Anterior cingulate cortex (tissue), 58 donors: ENCODE measurements at places on chromosomes 2 and 18.

GRCh38 chr18:50397023-50397422 is 22.2 kb downstream of the SKA1 start:
- no peak for DNase-seq

- DNase-seq = no peak
Measured at GRCh38 chr18:2340335-2340734, 231.0 kb downstream of the METTL4 start.

- DNase-seq = no peak
Measured at GRCh38 chr18:24582771-24583170, 122.3 kb downstream of the HRH4 start.

GRCh38 chr18:63236406-63236805 is 83.2 kb downstream of the BCL2 start:
- no peak for DNase-seq

DNA sequence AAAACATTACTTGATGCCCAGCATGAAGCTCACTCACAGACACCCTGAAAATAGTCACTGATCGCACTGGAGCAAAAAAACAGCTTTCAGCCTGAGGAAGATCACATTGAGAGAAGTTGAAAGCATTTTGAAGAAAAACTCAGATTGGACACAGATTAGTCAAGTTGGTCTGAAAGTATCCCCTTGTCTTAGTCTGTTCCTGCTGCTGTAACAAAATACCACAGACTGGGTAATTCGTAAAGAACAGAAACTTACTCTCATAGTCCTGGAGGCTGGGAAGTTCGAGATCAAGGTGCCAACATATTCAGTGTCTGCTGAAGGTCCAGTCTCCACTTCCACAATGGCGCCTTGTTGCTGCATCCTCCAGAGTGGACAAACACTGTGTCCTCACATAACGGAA is 14.2 kb upstream of the NDUFV2 start:
- no peak for DNase-seq

DNA sequence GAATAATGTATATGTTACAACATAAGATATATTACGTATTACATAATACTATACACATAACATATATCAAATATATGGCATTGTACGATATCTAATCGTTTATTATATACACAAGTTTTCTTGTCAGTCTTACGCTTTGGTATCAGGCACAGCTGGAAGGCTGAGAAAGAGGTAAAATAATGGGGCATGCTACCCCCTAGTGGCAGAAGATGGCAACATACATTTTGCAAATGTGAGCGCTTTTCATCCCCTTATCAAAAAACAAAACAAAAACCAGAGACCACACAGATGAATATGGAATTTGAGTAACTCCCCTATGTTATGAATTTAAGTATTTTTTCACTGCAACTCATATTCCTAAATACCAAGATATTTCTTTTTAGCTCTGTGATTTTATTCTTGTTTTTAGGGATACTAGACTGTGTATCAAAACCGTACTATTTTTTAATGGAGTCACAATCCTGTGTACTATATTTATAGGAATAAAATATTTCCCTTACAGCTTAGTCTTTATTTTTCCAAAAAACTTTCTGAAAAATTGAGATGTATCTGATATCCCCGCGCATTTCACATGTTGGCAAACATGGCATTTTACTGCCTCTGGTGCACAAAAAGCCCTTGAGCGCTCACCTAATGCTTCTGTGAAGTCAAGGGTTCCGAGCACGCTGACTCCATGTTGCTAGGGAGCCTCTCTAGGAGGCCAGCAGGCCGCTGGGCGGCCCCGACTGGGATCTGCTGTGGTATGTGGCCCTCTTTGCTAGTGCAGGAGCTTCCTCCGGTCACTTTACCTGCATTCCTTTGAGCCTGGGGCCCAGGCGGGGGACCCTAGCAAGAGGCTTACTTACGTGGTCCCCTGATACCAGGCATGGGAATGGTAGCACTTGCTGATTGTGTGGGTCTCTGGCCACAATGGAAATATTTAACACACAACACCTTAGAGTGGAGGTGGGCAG is 62.5 kb downstream of the SLC4A3 start:
- DNase-seq = no peak

GRCh38 chr18:7872569-7872968 is 305.5 kb downstream of the PTPRM start:
- no peak for DNase-seq

DNA sequence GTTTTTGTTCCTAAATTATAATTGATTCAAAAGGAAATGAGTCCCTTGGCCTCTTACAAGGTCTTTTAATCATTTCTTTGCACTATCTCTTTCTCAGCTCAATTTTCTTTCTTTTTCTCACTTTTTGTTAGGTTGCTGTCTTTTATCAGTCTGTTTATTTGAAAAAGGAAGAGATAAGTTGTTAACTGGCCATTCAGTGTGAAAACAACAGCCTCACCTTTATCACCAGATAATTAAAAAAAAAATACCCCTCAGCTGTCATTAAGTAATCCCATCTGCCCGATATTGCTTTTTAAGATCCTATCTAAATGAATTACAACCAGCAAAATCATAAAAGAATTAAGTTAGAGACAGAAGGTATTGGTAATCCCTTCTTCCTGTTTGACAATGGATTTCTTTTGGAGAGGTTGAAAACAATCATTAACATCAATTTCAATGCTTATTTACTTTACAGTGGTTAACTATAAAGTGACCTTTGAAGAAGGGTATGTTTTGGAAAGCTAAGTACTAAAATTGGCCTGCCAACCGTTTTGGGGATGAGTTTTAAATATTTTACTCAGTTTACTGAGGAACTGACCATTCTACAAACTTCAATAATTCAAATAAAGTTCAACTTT is 104.9 kb downstream of the TGIF1 start:
- DNase-seq = no peak

GRCh38 chr18:58516514-58517285 is 112.2 kb downstream of the ALPK2 start:
- no peak for DNase-seq

DNA sequence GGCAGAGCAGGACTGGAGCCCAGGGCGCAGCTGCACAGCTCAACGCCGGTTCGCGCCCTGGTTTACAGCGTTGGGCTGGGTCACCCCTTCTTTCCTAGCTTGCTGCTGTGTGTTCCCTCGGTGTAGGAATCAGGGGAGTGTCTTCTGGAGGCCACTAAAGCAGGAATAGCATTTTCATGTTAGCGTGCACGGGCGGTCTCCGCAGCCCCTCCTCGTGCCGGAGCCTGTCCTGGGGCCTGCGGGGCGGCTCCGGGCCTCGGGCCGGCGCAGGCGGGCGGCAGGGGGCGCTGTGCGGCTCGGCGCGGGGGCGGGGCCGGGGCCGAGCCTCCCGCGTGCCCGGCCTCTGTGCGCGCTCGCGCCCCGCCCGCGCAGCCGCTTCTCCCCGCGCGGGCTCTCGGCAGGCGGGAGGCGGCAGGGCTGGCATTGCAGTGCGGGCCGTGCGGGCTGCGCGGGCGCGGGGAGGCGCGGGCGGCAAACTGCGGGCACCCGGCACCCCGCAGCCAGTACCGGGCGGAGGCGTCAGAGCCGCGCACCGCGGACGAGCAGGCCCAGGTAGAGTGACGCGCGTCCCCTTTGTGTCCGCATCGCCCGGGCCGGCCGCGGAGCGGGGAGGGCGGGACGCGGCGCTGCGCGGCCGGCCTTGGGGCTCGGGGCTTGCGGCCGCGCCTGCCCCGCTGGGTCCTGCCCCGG is at the start of gene RNF144A:
Gene RNF144A (plus strand): TSS at position 342 of the 690 bp plus-strand sequence. CDS start 79,515 bp downstream, outside the sequence.
- no peak for DNase-seq

DNA sequence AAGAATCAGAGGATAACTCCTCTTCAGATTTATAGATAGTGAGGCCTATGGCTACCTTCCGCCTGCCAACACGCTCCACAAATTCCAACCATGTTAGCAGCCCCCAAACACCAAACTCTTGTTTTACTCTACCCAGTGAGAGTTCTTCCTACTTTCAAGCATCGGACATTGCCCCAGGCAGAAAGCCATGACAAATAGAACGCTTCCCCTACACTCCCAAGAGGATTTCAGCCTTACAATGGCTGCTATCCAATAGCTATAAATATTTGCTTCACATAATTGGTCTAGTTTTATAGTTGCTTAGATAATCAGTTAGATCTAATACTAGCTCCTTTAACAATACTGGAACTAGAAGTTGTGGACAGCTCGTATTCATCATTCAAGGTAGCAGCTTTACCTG is 503.4 kb upstream of the VRK2 start:
- DNase-seq = no peak

GRCh38 chr18:53165770-53166169 is 825.8 kb downstream of the DCC start:
- no peak for DNase-seq

- no peak for DNase-seq
Measured at GRCh38 chr18:79945118-79946042, 6.1 kb downstream of the SLC66A2 start.

DNA sequence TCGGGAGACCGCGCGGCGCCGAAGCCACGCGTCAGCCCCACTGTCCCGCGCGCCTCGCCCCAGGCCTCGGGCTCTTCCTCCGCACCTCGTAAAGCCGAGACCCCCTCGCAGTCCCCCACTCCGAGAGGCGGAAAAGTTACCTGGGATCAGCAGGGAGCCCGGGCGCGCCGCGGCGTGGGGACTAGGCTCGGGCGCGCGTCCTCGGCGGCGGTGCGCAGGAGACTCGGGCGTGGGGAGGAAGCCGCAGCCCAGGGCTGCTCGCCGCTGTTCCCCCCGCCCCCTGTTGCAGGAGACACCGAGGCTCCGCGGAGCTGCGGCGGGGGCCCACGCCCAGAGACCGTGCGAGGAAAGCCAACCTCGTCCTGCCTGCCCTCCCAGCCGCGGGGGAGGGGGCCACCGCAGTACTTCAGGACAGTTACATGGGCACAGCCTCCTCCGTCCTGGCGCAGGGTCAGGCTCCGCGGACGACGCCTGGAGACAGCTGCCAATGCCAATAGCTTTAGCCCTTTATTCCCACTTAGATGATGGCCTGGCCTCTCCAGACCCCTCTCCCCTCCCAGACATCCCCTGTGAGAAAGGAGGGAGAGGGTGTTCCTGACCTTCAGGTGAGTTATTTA is at the start of gene EPB41L3:
Gene EPB41L3 (minus strand): TSS at position 225 of the 617 bp plus-strand sequence. CDS start 54,814 bp downstream, outside the sequence.
- peak; percentile 50 for DNase-seq

DNA sequence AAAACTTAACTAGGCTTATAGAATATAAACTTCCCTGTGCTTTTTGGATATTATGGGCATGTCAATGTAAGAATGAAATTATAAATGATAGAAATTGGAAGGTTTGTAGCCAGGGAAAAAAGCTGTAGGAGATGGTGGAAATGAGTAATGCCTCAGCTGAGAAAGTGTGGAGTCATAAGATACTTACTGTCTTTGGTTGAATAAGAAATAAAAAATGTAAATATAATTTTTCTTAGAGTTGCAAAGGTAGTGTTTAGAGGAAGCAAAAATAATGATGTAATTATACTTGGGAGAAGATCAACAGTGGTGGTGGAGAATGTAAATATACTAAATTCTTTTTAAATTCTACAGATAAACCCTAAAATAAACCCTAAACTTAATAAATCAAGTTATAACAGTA is 26.2 kb upstream of the RND3 start:
- no peak for DNase-seq

DNA sequence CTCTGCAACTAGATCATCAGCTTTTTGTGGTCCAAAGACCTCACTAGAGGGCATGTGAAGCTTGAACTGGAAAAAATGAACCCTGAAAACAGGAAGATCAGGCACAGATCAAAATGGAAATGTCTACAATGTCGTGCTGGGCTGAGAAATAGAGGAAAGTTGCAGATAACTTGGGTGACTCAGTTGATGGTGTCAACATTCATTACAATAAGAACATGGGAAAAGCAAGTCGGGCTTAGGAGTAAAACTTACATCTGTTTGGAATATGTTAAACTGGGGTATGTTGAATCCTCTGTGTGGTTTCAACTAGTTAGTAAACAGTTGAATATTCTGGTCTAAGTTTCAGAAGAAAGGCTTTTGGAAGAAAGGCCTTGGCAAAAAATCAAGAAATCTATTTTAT is 940.4 kb downstream of the ERBB4 start:
- DNase-seq = no peak

GRCh38 chr2:204177977-204178522 is 241.5 kb downstream of the ICOS start:
- DNase-seq = no peak

GRCh38 chr2:127986548-127987079 is 41.2 kb downstream of the SAP130 start:
- DNase-seq = peak; percentile 23

DNA sequence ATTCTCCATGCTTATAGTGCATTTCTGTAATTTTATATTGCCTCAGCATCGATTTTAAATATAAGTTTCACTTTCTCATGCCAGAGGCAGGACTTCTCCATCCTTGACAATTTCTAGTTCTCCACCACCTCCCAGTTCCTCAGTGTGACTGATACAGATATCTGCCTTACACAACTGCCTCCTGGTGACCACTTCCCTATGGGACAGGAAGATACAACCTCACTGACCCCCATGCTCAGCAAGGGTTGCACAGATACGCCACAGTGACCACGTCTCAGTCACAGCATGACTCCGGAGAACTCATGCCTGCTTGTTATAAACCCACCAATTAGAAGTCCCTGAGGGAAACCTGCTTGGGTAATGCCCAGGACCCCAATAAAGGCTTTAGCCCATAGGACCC is 284.0 kb upstream of the MC4R start:
- DNase-seq = no peak

DNA sequence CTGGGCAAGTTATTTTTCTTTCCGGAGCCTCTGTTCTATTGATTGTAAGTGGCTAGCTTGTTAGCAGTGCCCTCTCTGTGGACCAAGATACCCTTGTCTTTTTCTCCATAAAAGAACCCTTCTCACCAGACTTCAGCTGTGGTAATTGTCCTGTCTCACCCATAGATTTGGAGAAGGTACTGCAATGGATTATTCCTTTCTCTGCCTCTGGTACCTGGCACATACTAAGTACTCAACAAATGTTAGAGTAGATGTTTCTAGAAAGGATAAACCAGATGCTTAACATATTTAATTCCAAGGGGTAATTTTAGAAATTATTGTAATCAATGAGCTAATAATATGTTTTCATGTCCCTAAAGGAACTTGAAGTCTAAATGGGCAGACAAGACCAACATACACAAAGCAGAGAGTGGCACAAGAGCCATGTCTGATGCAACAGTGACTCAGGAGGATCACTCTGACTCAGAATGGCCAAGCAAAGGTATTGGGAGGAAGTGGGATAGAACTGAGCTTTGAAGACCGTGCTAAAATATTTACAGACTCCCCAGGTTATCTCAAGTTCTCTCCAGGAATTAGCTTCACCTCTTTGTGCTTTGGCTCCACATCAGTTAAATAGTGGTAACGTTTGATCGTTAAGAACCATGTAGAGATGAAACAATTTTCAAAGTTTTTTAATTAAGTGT is 129.7 kb upstream of the OSR1 start:
- DNase-seq = no peak

GRCh38 chr2:2845806-2846315 is 514.8 kb upstream of the MYT1L start:
- no peak for DNase-seq

DNA sequence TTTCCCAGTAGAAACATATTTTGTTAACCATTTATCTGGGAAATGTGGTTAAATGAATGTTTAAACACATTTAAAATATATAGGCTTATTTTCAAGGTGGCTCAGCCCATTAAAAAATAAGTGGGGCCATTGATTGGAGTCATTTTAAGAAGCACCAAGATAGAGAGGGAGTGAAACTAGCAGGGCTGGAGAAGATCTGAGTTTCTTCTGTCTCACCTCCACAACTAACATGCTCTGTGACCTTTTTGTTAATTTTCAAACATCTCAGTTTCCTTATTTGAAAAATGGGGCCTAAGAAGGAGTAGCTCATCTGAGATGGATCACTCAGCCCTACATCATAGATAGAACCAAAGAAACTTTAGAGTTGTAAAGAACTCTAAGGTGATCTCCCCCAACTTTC is 254.8 kb downstream of the KCNS3 start:
- DNase-seq = no peak
